ENCODE measurements at places on chromosomes 3 and 15. TPM values are rescaled to one million over a fixed set of nuclear protein-coding genes. Genes with fewer than 3 reads are reported as not detected.

Gene CD80
- not detected for total RNA-seq

Gene KNL1
- total RNA-seq: 33.6 TPM

Gene MB21D2
- total RNA-seq: 99.1 TPM

Gene PLSCR5
- not detected for total RNA-seq

Gene SLC28A1
- not detected for total RNA-seq

Gene TLR9
- not detected for total RNA-seq

Gene CLDN16
- total RNA-seq: 0.02 TPM

Gene ARID3B
- 1.5 TPM for total RNA-seq

Gene SLC15A2
- not detected for total RNA-seq

Gene RARRES1
- not detected for total RNA-seq

Gene RAB6B
- 0.33 TPM for total RNA-seq

Gene MEIS2
- total RNA-seq: 98.3 TPM

Gene PRC1
- 334 TPM for total RNA-seq

Gene SLC35G2
- 20.6 TPM for total RNA-seq

Gene THRB
- total RNA-seq: not detected

Gene AMIGO3
- 1.0 TPM for total RNA-seq

Gene PLA2G4E
- total RNA-seq: not detected

Gene DHX36
- 39.7 TPM for total RNA-seq

Gene PARP16
- 5.6 TPM for total RNA-seq

Gene SSUH2
- 0.10 TPM for total RNA-seq

Gene CMTM8
- total RNA-seq: 3.5 TPM

Gene CD276
- 158 TPM for total RNA-seq

Gene CDCP1
- 0.29 TPM for total RNA-seq

Gene FETUB
- total RNA-seq: 0.45 TPM

Gene TEX55
- total RNA-seq: not detected

Gene SCN11A
- total RNA-seq: not detected

Gene LTK
- total RNA-seq: 4.3 TPM

Gene SLC22A14
- total RNA-seq: not detected

Gene GOLGA8K
- not detected for total RNA-seq

Gene CISH
- 1.1 TPM for total RNA-seq

Gene ZDHHC19
- total RNA-seq: not detected

Gene CCR9
- not detected for total RNA-seq

Gene PLOD2
- 93.9 TPM for total RNA-seq

Gene KAT2B
- total RNA-seq: 14.0 TPM

Gene CRELD1
- 16.1 TPM for total RNA-seq

Gene ZIC4
- total RNA-seq: 1.4 TPM

Gene NCK1
- 40.2 TPM for total RNA-seq

Gene LEO1
- total RNA-seq: 36.7 TPM

Gene C3orf52
- total RNA-seq: 9.4 TPM
